T-helper 9 cell (primary cell): ENCODE measurements at places on chromosomes 11 and 22.

GRCh38 chr11:111918390-111919256, at the start of gene C11orf52:
Gene C11orf52, plus strand, starts transcription at chr11:111918913. Its CDS starts 60 bp downstream, at chr11:111918973.
- no peak for DNase-seq

GRCh38 chr11:109037856-109038780, 373.2 kb downstream of the DDX10 start:
- DNase-seq = no peak

GRCh38 chr11:103798446-103798845, 238.0 kb upstream of the DDI1 start:
- DNase-seq = no peak

DNA sequence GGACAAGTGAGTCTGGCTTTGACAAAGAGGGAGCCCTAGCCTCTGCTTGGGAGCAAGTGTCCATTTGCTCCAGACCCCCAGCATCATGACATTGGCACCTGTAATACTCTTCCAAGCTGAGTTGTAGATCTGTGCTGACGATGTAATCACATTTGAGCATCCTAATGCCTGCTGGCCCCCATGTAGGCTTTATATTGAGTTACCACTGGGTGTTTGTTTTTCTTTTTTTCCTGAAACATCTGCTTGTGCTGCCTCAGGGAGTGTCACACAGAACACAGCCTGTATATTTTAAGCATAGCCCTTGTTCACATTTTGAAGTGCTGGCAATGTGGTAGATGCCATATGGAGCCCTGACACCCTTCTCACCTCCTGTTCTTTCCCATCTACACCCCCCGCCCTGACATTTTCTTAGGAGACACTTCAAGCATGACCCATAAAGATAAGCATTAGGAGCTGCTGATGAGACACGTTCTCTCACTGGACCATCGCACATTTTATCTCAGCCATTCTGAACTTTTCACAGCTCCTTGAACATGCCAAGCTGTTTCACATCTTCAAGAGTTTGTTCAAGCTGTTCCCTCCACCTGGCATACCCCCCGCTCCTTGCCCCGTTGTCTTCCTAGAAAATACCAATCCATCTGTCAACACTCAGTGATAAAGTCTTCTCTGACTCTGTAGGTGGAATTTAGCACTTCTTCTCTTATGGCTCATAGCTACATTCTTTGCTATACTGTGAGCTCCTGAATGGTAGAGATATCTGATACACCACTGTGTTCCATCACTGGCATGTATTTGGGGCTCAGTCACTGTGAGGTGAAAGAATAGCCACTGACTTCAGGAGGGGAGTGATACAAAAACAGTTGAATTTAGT, 128.7 kb downstream of the TRIM44 start:
- DNase-seq = no peak

DNA sequence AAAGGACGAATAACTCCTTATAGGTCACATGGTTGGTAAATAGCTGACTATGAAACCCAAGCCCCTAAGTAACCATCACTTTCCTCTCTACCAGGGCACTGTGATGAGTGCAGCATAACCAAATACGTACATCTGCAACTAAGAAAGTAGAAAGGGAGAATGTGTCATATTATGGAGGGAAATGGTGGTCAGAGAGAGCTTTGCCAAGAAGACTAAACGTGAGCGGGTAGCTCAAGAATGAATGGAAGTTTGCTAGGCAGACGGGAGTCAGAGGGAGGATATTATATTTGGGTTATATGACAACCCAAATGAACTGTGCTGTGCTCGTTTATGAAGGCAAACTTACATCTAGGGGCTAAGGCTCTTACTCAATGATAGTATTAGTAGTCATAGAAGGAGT, 537.3 kb downstream of the OPCML start:
- no peak for DNase-seq

DNA sequence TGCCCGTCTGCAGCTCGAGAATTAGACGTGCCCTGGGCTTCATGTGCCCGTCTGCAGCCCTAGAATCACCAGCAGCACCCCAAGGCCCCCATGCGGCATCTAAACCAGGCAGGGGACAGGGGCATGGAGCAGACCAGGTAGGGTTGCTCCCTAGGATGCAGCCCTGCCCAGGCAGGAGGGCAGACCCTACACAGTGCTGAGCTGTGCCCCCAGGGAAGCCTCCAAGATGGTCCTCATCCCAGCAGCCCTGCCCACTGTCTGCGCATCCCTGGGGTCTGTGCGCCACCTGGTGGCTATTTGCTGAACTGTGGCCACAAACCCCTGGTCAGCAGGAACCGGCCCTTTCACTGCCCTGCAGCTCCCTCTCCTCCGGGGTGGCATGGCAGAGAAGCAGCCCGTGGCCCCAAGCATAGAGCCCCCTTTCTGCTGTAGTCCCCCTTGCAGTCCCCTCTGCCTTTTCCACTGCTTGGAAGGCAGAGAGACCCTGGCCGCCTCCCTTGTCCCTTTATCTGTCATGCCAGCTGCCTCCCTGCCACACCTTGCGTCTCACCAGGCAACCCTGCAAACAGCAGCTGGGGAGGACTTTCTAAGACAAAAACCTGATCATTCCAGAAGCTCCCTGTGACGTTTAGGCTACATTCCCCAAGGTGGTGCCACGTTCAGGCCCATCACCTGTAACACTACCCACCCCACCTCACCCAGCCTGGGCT, 86.6 kb downstream of the KCNQ1 start:
- peak; percentile 72 for DNase-seq

- DNase-seq = no peak
Measured at GRCh38 chr11:11456866-11457265, 103.8 kb upstream of the CSNK2A3 start.

DNA sequence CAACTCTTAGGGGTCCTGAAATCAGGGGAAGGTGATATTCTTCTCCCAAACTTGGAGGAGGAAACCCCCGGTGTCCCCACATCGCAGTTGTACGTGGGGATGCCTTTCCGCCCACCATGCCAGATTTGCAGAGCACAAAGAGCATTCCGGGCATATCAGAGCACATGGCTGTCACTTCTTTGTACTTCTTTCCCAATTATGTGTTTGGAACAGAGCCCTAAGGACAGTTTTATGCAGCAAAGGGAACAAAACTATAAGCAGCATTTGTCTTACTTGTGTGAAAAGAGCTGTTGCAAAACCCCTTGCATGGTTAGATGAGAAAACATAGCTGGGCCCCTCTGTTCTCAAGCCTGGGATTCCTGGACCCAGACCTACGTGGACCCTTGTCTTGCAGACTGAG, 41.2 kb downstream of the NTM start:
- DNase-seq = no peak

DNA sequence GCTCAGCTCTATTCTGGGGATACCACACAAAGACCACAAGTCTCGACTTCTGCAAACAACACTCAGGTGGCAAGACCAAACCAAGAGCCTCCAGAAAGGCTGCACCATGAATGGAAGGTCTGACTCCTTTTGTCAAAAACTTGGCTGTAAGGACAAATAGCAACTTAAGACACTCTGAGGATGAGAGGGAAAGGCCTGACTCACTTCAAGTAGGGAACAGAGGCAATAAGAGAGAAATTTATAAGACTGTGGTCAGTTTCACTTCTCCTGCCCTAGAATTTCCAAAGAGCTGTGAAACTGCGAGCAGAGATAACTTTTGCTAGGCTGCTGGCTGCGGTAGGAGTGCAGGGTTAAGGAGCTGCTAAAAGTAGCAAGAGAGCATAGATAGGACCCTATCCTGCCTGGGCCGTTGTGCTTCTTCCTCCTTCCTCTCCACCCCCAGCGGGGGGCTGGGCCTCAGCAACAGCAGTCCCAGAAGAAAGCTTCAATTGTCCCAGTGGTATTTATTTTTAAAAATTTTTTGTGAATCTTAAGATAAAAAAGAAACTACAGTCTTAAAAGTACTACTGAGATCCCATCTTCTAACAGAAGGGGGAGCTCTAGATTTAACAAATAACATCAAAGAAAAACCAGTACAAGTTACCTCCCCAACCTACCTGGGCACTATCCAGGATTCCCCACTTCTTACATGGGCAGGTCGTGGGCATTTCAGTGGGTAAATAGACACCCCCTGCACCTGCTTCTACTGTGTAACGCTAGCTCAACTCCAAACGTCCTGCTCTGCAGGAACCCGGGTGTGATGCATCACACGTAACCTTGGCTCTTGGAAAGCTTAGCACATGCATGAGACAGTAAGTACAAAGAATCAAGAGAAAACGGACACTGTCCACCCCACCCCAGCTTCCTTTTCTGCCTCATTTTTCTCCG, 66.4 kb downstream of the SGSM3 start:
- no peak for DNase-seq

DNA sequence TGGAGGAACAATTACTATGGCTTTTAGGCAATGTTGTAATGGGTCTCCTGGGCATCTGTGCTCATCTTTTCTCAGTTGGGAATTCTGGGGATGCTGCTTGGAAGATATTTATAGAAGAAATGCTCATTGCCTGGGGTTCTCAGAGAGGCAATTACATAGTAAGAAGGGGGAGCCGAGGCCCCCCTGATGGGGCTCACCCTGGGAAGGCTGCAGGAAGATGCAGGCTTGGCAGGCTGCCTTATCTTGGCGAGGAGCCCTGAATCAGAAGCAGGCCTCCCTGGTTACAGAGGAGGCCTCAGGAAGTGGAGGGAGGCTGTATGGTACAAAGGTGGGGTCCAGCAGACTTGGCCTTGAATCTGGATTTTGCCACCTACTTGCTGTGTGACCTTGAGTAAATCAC, 60.6 kb upstream of the CRYBB3 start:
- DNase-seq = no peak
